ENCODE measurements at places on chromosomes 13 and 19.
A peak's percentile ranks its signal among the peaks of the same experiment; 100 is the strongest.

DNA sequence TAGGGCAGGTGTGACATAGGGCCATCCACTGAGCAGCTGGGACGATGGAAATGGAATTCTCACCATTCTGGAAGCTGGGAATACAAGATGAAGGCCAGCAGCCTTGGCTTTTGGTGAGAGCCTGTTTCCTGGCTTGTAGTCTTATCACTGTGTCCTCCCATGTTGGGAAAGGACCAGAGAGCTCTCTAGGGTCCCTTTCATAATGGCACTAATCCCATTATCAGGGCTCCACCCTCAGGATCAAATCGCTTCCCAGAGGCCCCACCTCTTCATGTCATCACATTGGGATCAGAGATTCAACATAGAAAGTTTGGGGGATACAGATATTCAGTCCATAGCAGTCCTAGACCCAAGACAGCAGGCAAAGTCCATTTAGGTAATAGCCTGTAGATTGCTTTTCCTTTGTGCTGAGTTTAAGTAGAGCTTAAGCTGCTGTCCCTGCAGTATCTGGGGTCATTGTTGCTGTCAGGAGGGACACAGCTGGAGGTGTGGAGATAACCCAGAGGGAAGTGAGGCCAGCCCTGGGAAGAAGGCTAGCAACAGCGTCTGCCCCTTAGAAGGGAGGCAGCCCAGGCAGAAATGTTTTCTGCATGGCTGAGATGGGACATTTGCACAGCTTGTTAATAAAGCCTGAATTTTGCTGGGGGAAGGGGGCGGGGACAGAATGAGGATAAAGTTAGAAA, 136.5 kb upstream of the GPR12 start:
- no peak for DNase-seq

DNA sequence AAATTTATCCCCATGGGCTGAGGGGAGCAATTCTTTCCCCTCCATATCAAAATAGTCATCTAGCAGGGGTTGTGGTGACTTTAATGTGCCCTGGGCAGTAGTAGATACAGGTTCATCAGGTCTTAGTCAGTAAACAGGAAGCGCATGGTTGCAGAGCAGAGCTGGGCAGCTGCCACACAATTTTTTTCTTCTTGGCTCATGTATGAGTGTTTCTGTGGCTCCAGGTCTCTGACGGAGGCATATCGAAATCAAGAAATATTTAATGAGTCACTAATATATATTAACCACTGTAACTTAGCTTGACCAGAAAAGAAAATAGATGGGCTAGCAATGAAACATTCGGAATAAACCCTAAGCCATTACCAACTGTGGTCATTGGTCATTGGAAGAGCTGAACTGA, 68.4 kb upstream of the UBL3 start:
- DNase-seq = peak; percentile 58

GRCh38 chr13:34364633-34365032, 546.7 kb downstream of the RFC3 start:
- no peak for DNase-seq

- DNase-seq = peak; percentile 62
These were observed 16.8 kb upstream of the SEMA6B start for GRCh38 chr19:4576016-4576933.

Measured in AG08395 (cell line).